ENCODE measurements at places on chromosomes 1 and 21.

DNA sequence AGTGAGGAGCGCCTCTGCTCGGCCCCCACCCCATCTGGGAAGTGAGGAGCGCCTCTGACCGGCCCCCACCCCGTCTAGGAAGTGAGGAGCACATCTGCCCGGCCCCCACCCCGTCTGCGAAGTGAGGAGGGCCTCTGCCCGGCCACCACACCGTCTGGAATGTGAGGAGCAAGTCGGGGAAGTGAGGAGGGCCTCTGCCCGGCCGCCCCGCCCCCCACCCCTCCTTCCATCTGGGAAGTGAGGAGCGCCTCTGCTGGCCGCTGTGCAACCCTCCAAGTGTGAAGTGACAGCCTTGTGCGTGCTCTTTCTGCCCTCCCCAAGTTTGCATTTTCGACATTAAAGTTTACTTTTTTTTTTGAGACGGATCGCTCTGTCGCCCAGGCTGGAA lies 5.1 kb upstream of the ZZZ3 start:
- no peak for DNase-seq

- no peak for DNase-seq
These were observed 11.1 kb upstream of the CHI3L1 start for GRCh38 chr1:203197625-203198024.

DNA sequence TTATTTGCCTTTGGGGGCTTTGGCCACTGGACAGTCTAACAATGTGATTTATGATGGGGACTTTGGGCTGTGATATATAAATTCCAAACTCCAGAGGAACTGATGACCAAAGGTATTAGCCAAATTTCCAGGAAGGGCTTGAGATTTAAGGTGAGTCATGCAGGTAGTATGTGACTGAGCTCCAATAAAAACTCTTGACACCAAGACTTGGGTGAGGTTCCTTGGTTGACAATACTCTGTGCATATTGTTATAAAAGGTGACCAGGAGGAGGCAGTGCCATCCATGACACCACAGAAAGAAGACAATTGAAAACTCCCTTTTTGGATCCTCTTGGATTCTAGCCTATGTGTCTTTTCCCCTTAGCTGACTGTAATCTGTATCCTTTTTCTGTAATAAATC lies 392.7 kb upstream of the LRRC7 start:
- DNase-seq: no peak

DNA sequence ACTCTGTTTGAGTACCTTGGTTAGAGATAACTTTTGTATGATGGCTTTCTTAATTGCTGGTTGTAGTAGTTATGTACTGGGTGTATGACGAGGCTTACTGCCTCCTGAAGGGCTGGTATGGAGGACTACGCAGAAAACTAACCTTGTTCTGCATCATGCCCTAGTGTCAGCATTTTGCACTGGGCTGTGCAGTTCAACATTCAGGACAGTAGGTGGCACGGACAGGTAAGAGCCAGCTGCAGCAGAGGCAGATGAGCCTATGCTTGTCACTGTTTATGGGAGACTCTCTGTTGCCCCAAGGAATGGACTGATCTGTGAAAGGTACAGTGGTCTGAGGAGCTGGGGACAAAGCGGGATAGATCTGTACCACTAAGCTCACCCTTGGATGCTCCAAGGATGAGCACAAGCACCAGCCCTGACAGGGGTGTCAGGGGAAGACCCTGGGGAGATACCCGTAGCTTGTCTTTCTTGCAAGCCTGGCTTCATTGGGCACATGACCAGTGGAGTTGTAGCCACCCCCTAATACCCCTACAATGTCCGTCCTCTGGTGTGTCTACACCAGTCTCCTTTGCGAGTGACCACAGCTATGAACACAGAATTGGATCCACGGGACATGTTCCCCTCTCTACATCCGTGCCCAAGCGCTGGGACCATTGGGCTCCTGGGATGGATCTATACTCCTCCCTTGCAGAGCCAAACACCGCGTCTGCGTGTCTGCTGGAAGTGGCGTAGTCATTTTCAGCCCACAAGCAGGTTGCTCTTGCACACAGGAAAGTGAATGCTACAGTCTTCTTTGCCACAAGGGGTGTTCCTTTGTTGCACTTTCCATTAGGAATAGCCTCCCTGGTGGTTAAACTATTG lies 51.1 kb upstream of the CFHR3 start:
- DNase-seq: no peak

- DNase-seq: no peak
These were observed 67.0 kb downstream of the ARHGEF16 start for GRCh38 chr1:3521426-3521825.

DNA sequence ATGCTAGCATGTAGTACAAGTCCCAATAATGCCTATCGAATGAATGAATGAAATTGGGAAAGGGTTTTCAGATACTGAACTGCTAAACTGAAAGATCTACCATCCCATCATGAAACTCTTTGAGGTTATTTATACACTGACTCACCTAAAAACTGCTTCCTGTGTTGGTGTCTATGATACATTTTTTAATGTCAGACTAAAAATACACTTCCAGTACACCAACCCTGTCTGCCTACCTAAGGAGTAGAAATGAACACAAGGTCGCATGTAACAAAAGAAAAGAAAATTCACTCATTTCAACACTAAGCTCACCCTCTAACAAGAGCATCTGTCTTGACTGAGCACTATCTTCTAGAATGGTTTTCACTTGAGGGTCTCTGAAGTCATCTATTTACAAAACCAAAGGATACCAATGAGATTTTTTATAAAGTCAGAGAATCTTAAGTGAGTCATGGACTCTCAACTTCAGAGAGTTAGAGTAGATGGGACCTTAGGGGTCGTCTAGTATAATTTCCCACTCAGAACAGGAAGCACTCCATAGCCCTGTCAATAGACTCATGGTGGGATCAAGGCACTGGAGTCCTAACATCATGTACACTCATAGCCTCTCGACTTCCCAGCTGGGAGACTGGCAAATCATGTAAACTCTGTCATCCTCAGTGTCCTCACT lies 53.4 kb downstream of the WLS start:
- DNase-seq: no peak

- no peak for DNase-seq
These were observed 15.0 kb upstream of the FCAMR start for GRCh38 chr1:206985162-206985749.

DNA sequence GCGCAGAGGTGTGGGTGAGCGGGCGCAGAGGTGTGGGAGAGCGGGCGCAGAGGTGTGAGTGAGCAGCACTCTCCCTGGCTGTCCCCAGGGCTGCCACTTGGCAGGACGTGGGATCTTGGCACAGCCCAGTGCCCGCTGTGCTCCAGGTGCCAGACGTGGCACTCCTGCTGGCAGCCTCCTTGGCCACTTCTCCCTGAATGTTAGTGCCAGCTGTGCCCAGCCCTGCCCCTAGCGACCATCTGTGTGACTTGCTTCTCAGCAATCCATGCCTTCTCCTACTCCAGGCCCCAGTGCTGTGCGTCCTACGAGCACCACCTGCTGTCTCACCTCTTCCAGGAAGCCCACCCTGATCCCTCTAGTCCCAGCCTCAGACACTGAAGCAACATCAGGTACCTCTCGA lies 30.5 kb downstream of the KRTAP10-1 start:
- DNase-seq: no peak

DNA sequence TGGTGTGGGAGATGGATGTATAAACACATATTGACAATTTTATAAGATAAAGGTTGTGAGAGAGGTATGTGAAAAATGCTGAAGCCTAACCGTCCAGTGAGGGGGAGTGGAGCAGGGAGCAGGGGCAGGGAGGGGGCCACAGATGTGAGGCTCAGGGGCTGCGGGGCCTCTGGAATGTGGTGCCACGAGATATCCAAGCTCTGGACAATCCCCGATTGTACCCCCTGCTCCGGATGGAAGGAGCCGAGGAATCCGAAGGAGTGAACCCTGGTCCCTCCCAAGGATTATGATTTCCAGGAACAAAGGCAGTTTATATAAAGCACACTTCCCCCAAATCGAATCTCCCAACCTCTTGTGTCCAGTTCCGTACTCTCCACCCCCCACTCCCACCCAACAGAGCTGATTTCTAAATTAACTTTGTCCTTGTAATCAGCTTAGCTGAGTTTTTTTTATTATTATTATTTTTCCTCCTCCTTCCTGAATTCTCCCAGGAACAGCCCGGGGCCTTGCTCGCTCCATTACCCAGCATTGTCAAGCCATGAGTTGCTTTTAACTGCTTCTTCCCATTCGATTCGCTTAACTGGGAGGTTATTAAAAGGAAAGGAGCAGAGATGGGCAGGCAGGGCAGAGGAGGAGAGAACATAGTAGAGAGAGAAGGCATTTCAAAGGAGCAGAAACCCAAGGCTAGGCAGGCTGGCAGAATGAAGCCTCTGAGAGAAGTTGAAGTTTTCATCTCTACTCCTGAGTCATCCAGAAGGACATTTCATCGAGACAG lies 9.4 kb downstream of the KIRREL1 start:
- no peak for DNase-seq

DNA sequence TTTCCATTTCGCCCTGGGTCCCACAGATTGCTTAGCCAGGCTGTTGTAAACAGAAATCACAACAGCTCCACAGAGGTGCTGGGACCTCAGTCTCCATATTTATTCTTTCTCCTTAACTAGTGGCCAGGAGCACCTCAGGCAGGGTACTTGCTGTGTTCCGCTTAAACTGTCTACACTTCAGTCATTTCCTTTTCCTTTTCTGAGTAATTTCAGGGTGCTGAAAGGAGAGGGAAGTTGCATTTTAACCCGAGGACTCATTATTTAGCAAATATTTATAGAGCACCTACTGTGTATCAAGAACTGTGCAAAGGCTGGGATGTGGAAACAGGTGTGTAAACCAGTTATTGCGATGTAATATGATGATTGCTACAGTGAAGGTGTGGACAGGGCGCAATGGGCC lies 41.9 kb downstream of the ACP6 start:
- no peak for DNase-seq
